ENCODE measurements at places on chromosomes 4 and X.

DNA sequence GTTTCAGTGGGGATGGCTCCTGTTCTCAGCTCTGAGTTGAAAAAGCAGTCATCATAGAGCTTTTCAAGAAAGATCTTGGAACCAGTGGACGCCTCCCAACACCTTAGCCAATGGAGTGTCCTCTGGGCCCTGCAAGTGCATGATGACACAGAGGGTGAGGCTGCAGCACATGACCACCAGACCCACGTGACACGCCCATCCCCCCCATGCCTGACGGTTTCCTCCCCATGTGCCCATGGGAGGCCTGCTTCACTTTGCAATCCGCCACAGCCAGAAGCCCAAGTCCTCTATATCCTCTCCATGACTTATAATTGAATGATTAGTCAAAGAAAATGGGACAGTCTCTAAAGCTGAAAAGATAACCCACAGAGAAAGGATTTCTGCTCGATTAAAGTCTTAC, 187.0 kb downstream of the AFAP1 start:
- no peak for DNase-seq

GRCh38 chr4:122710434-122711308, 21.8 kb upstream of the BBS12 start:
- no peak for DNase-seq

DNA sequence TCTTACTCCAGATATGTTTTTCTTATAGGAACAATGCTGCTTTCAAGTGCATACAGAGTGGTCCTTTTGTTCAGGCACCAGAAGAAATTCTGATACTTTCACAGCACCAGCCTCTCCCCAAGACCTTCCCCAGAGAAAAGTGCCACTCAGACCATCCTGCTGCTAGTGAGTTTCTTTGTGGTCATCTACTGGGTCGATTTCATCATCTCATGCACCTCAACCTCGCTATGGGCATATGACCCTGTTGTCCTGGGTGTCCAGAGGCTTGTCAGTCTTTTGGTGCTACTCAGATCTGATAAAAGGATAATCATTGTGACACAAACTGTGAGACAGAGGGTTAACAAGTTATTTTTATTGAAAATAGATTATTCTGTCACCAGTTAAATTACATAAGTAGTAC, 39.5 kb downstream of the WDR13 start:
- DNase-seq: no peak

DNA sequence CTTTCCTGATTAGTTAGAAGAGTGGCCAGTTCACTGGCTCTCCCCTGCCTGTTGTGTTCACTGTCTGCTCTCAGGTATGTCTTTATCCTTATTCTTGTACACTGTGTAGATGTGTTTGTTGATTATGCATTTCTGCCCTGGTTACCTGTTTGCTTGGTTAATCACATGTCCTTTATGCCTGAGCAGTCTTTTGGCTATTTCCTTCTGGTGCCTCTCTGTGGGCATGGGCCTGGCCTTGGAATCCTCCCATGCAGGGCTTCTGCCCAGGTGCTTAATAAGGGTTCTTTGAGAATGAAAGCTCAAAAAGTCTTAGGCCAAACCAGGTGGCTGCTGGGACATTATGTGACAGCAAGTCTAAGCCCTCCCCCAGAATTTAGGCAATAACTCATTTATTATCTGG, 26.5 kb downstream of the OTUD6A start:
- DNase-seq: no peak

- no peak for DNase-seq
Measured at GRCh38 chr4:57131849-57132742, 21.9 kb upstream of the IGFBP7 start.

DNA sequence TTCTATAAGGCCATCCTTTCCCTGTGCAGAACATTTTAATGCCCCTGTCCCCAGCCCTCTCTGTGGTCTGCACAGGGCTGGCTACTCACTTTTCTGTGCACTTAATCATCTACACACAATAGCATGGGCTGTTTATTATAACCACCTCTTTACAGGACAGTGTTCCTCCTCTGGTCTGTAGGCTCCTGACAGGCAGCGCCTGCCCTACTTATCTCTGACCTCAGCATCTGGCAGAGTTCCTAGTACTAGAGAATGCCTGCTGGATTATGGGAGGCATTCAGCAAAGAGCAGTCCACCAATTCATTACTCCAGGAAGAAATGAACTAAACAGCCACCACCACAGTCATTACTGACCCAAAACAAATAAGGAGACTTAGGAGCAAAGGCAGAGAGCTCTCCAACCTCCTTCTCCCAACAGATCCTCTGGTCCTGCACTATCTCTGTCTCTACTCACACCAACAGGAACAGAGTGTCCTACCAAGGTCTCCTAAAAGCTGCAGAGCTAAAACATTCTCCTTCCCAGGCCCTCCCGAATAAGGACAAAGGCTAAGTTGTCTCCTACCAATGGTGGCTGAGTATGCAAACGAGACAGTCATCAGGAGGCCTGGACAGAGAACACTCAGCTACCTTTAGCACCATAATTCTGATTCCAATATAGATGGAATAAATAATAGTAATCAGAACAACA, 279.2 kb downstream of the QDPR start:
- DNase-seq: no peak
